ENCODE measurements at places on chromosomes 6 and 20.

DNA sequence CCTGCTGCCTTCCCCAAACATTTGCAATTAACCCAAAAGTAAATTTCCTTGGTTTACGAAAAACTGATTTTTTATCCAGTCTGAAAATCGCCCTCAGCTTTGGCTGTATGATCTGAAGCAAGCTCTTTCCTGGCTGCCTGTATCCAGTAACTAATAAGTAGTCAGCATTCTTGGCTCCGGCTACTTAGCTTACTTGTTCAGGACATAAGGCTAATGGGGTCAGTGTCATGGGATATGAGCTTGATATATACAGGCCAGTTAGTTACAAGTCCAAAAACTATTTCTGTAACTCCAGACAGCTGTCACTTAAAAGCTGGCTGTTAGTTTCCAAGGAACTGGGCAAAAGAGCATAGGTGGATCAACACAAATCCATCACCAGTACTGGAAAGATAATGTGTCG lies 56.2 kb downstream of the KHDC1L start:
- peak; percentile 35 for DNase-seq

- no peak for DNase-seq
Measured at GRCh38 chr6:34465531-34466241, at the start of gene PACSIN1. Gene PACSIN1 (plus strand): TSS chr6:34466076. CDS start chr6:34526306, 60,230 bp downstream.

GRCh38 chr6:127518191-127518709 lies 885 bp downstream of the MTCL3 start:
- no peak for DNase-seq

- DNase-seq, result no peak
Measured at GRCh38 chr6:54074578-54075195, 36.6 kb upstream of the MLIP start.

DNA sequence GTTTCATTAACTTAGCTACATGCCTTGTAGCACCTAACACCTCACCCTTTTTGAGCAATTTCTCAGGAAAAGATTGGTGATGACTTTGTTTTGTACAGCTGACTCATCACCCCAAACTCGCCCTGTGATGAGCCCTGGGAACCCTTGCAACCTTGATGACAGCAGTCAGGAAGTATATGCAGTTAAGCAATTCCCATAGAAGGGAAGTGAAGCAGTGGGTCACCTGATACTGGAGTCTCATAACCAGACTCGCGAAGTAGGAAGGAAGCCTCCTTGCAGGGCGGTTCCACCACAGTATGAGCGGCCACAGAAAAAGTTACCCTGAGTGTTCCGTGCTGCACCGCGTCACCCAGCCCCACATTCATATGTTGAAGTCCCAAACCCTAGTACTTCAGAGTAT lies 82.0 kb upstream of the EDN1 start:
- DNase-seq, result no peak

GRCh38 chr6:109526905-109527628 lies 44.0 kb upstream of the ZBTB24 start:
- peak; percentile 59 for DNase-seq

- DNase-seq, result no peak
Measured at GRCh38 chr6:131756039-131756438, 45.2 kb upstream of the CTAGE9 start.

- no peak for DNase-seq
Measured at GRCh38 chr20:41131594-41132387, 5.6 kb upstream of the PLCG1 start.

DNA sequence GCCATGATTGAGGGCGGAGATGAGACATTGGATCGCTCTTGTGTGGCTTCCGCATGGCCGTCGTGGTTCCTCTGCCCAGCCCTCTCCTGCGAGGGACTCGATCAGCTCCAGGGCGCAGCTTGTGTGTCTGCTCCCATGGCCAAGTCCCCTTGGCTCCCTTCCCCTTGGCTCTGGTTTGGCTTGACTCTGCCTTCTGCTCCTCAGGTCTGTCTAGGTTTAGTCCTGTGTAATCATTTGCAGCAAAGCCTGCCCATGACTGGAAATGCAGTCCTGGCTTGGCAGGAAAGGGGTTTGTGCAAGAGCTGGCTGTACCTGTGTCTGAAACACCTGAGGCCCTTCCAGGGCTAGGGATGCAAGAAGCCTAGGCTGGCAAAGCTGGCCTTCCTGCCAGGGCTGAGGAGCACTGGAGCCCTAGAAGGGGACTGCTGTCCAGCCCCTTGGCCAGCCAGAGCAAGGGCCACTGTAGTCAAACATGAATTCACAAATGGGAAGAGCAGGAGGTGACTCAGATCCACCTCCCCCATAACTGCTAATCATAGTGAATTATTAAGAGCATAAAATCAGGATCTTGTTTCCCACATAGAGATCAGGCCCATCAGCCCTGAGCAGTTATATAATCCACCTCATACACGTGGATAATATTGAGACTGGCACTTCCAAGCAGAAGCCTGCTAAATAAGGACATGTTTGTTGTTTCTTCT lies 196.8 kb downstream of the FARS2 start:
- DNase-seq, result no peak

- DNase-seq, result no peak
Measured at GRCh38 chr6:4586469-4586859, 189.7 kb upstream of the CDYL start.

DNA sequence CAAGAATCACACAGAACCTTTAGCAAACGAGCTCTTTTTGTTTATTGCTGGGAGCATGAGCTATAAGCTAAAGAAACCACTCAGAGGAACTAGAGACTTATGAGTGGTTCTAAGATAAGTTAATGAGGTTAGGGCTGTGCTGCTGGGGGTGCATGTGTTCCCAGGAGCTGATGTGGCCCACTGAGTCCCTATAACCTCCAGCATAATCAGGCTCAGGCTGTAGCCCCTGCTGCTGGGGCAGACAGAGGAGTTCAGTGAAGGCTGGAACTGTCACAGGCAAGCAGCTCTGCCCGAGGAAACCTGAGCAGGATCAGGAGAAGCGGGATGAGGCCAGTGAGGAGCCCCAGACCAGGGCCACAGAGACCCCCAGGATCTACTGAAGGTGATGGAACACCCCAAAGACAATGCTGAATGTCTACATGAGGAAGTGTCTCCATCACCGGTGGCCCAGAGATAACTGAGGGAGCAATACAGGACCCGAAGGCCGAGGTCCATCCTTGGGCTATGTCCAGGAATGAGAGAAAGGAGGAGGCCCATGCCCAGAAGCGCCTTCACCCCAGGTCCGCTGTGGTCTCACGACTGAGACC lies 17.3 kb downstream of the TUBB2B start:
- DNase-seq, result no peak

DNA sequence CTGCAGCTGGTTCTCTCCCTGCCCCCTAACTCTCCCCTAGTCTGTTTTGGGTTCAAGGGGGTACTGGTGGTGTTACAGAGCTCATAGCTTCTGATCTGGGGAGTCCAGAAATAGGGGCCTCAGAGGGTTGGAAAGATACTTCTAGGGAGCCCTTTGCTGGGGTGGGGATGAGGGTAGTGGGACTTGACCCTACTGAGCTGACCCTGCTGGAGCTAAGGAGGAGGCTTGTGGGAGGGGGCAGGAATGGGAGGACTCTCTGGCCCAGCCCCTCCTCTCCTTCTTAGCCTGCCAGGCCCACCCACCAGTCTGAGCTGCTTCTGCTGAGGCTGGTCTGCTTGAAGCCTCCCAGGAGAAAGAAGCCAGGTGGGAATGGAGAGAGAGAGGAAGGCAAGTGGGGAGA lies at the start of gene EGFL8:
EGFL8 (plus strand) TSS at position 301 of the 400 bp plus-strand sequence. CDS start 1,571 bp downstream, outside the sequence.
- DNase-seq, result no peak

GRCh38 chr6:42304053-42304712 lies 86.5 kb upstream of the MRPS10 start:
- no peak for DNase-seq

GRCh38 chr6:117399924-117400323 lies 25.8 kb downstream of the ROS1 start:
- DNase-seq, result no peak

GRCh38 chr6:79466207-79466834 lies 70.9 kb downstream of the LCA5 start:
- DNase-seq, result peak; percentile 39

GRCh38 chr6:139323511-139324300 lies 31.9 kb upstream of the TXLNB start:
- peak; percentile 47 for DNase-seq

- no peak for DNase-seq
Measured at GRCh38 chr20:47940101-47940813, 155.0 kb upstream of the SULF2 start.

DNA sequence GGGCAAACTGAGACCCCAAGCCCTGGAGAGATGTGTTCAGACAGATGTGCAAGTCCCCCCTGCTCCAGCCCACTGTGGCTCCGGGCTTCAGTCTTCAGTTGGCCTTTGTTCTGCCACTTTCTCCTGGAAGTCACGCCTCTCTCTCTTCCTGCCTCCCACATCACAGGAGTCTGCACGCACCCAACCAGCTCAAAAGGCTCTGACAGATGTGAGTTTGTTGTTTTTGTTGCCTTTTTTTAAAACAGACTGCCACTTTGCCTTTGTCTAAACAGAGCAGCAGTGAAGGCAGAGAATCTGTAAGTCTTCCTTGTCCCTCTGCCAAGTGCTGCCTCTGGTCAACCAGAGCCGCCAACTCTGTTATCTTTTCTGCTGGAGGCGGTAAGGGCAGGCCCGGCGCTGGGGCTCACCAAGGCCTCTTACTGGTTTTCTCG lies 149.7 kb downstream of the TFAP2C start:
- DNase-seq, result peak; percentile 26

DNA sequence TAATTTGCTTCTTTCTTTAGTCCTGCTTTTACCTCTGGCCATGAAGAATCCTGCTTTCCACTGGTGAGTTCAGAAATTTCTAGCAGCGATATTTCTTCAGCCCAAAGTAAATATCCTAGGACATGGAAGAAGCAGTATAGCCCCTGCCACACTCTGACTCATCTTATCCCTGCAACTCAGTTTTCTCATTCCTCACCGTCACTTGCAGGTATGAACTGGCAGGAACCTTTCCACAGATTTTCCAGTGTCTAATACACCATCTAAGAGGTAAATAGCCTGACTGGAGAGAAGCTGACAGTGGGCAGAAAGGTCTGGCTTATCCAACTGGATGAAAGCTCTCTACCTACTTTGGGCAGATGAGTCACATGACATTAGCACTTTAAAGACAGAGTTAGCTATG lies 816.7 kb upstream of the FLRT3 start:
- DNase-seq, result no peak

GRCh38 chr20:62586799-62587198 lies 55.5 kb upstream of the SLCO4A1 start:
- DNase-seq, result no peak

- DNase-seq, result no peak
Measured at GRCh38 chr20:42212391-42212790, 594.2 kb upstream of the CHD6 start.
